Kasumi-1 (cell line): ENCODE measurements at places on chromosomes 5 and 9.

GRCh38 chr9:16459421-16460148, 410.9 kb downstream of the BNC2 start:
- DNase-seq = no peak

- no peak for DNase-seq
Observed at GRCh38 chr5:15943487-15943886, 236.1 kb downstream of the MARCHF11 start.

DNA sequence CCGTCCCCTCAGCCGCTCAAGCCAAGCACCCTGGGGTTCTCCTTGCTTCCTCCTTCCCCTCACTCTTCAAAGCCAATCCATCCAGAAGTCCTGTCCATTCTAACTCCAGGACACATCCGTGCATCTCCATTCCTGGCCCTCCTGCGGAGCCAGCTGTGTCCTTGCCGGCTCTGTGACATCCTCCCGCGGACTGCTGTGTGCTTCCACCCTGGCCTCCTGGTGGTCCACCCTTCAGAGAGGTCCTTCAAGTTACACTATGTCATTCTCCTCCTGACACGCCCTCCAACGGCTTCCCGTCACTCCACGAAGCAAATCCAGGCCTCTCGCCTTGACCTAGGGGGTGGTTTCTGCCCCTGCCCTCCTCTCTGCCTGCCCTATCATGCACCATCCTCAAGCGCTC, 13.0 kb upstream of the SCGB3A1 start:
- no peak for DNase-seq

DNA sequence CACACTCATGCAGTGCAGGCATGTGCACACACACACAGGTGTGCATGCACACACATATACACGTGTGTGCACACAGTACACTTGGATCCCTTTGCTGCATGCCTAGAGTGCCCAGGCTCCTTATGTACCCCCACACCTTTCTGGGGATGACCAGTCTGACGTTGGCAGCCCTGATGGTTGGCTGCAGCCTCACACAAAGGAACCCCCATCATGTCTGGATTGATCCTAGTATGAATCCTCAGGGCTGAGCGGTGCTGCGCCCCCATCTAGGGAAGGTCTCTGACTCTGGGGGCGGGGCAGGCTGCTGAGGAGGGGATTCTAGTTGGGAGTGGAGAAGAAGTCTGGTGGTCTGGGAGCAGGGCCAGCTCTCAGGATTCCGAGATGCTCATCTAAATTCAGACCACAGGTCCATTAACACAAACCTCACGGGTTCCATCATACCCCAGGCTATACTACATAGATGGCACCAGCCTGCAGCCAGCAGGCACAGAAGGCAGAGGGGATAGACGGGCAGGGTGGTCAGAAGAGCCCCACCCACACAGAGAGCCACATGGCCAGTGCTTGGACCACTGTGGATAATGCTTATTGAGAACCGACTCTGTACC, 50.5 kb upstream of the OLFM1 start:
- no peak for DNase-seq

DNA sequence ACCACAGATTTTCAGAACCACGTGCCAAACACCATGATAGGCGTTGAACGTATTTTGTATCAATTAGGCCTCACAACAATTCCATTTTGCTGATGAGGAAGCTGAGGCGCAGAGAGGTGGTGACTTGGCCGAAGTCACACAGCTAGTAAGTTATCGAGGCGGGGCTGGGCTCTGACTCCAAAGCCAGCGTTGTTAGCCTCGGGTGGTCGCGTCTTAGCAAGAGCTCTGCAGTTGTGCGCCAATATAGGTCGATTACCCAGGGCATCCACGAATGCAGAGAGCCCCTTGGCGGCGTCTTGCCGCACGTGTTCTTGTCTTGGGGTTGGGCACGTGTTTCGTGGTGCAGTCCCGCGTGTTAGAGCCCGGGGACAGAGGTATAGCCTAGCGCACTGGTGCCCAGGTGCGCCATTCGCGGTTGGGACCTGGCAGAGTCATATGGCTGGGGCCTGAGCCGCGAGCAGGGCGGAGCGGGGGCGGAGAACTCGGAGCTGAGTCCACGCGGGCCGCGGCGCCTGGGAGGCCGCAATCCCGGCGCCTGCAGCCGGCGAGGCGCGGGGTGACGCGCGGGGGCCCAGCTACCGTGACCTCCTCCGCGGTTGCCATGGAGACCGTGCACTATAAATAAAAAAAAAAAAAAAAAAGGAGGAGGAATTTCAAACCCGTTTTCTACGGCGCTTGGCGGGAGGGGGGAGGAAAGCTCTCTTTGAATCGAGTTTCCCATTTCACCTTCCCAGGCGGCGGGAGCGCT, 62.3 kb downstream of the CXXC5 start:
- no peak for DNase-seq

DNA sequence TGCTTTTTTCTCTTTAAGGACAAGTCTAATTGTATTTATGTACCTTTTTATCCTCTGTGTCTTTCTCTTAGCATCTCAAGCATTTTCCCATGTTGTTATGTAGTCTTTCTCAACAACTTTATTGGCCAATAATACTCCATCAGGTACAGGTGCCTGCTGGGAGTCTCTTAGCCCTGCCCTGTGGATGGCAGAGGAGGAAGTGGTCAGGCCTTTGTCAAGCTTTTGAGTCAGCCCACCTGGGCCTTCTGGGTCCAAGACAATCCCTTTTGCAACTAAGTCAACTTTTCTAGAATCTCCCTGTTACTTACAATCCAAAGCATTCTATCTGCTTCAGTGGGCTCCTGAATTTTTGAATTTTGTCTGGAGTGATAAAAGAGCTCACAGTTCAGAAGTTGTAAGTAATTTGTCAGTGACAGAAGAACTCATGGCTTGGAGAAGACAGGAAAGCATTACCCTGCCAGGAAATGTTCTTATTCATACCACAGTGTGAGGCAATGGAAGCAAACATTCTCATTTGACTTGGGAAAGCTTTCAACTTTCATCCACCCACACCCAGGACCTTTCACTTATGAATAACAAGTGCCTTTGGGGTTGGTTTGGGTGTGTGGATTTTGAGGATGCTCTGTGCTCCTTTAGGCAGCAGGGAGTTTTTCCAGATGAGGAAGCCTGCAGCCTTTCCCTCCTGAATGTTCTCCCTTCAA, 200.0 kb upstream of the S1PR3 start:
- peak; percentile 30 for DNase-seq

DNA sequence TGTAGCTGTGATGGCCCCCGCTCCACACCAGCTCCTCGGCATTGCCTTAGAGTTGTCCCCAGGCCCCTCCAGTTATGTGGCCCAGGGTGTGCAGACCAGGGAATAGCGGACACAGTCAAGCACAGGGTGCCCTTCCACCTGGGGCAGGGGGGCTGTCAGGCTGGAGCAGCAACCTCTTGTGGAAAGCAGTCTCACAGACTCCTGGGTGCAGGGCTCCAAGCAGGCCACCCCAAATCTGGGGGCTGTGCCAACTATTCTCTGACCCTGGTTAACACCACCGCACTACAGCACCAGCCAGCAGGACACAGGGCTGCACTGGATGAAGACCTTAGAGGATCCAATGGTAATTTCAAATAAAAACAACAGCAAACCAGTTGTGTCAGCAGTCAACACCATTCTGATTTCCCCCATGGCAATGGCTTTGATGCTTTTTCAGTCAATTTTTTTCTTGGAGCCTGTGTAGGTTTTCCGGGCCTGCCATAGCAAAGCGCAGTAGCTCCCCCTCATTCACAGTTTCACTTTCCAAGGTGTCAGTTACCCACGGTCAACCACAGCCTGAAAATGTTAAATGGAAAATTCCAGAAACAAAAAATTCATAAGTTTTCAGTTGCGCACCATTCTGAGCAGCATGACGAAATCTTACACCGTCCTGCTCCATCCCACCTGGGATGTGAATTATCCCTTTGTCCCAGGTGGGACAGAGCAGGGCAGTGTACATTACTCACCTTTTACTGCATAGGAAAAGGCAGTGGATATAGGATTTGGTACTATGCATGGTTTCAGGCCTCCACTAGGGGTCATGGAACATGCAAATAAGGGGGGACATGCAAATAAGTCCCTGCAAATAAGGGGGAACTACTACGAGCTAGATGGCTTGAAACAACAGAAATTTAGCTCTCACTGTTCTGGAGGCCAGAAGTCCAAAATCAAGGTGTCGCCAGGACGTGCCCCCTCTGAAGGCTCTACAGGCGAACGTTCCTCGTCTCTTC, 49.0 kb downstream of the C5orf15 start:
- no peak for DNase-seq

GRCh38 chr5:59282726-59283125, 610.8 kb downstream of the PDE4D start:
- no peak for DNase-seq

DNA sequence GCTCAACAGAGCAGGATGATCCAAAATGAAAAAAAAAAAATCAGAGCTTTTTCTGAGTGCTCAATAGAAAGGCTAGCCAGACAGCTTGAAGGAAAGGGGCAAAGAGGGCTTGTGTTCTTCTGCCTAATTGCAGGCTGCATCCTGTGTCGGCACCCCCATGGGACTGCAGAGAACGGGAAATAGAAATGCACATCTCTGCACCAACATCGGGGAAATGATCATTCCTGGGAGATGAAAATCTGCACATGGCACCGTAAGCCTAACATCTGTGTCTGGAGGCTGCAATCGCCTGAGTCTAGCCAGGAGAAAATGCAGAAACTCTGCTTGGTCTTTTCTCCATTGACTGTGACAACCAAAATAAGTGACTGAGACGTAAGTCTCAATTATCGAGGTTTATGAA, 243.9 kb downstream of the ICE1 start:
- DNase-seq = no peak

- no peak for DNase-seq
Observed at GRCh38 chr9:118533101-118533500, 828.9 kb downstream of the TLR4 start.

DNA sequence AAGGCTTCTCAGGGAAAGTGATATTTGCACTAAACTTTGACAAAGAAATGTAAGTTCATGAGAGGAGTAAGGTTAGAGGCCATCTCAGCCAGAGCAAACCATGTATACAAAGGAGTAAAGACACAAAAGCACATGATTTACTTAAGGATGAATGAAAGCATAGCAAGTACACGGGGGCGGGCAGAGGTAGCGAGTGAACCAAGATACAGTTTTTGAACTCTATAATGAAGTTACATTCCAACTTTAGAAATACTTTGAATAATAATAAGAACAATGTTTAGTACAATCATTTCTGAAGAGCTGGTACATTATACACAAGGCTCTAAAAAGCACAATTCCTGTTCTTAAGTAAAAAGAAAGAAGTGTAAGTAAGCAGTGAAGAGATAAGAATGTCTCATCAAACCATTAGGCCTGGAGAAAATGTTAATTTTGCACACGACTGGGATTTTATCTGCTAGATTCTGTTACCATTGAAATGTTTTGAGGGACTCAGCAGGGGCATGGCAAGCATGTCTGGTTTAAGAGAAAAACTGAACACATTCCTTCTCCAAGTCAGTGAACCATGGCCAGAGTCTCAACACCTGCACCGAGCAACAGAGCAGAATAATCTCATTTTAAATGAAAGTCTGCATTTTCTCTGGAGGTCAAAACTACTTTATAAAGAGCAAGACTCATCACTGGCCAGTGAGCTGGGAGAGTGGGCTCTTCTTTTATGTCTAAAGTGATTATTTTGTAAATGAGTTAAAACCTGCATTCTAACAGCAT, 147.6 kb upstream of the TRPM3 start:
- no peak for DNase-seq

- DNase-seq = peak; percentile 92
Observed at GRCh38 chr5:43008363-43009153, 31.6 kb downstream of the ANXA2R start.

DNA sequence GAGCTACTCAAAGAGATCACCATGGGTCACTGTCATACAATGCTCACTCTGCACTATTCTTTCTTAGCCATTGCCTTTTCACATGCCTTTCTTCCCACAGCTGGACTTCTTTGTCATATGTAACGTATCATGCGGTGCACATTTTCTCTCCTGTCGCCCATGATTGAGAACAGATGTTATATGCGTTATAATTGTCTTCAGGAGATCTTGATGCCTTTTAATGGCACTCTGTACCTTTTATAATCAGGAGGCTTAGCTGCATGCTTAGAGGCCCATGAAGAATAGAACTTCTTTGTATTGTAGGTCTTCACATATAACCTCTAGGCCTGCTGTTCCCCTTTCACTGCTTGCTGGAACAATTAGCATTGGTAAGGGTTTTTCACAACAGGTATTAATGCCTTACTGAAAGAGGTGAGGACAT, 436.1 kb downstream of the CDH10 start:
- no peak for DNase-seq

- DNase-seq = no peak
Observed at GRCh38 chr9:23015557-23015956, 568.9 kb downstream of the DMRTA1 start.

GRCh38 chr9:121700832-121701419, 49.5 kb downstream of the DAB2IP start:
- no peak for DNase-seq

GRCh38 chr9:20728493-20729220, 44.6 kb downstream of the FOCAD start:
- no peak for DNase-seq

- DNase-seq = no peak
Observed at GRCh38 chr9:109319626-109320241, 1.1 kb downstream of the EPB41L4B start.

DNA sequence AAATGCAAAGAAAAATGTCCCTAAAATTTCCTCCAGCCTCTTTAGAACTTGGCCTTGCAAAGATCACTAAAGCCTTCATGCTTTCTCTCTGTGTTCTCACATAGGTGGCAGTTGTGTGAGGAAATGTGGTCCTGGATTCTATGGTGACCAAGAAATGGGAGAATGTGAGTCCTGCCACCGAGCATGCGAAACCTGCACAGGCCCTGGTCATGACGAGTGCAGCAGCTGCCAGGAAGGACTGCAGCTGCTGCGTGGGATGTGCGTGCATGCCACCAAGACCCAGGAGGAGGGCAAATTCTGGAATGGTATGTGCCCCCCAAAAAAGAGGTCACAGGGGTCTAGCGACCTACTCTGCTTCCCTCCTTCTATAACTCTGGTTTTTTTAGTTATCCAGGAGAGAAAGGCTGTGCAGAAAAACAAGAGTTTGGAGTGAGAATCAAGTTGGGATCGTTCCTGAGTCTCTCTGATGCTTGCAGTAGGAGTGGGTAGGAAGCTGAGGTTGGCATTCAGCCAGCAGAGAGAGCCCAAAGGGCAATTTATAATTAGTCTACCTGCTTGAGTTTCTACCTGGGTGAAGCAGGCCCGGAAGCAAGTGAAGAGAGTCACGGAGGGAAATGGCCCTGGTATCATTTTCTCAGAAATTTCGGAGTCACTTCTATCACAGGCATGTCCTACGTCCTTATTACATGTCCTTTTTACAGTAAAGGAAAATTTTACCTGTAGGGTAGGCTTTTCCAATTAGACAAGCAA, 97.5 kb downstream of the RFK start:
- no peak for DNase-seq

DNA sequence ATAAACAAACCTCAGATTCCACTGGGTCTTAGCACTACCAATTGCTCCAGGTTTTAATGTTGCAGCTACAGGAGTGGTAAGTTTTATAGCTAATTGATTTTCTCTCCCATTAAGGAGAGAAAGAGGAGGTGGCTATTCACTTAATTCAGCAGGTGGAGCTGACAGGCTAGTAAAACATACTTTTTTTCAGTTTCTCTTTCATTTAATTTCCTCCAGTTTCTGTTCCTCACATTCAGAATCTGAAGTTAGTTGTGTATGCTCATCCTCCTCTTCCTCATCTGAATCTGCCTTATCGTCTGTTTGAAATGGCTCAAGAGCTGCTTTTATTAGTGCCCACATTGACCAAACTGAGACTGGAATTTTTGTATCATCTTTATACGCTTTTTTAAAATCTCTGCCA, 98.0 kb downstream of the PLPPR1 start:
- DNase-seq = no peak
